ENCODE measurements at places on chromosomes 13 and 19.
A peak's percentile ranks its signal among the peaks of the same experiment; 100 is the strongest.

DNA sequence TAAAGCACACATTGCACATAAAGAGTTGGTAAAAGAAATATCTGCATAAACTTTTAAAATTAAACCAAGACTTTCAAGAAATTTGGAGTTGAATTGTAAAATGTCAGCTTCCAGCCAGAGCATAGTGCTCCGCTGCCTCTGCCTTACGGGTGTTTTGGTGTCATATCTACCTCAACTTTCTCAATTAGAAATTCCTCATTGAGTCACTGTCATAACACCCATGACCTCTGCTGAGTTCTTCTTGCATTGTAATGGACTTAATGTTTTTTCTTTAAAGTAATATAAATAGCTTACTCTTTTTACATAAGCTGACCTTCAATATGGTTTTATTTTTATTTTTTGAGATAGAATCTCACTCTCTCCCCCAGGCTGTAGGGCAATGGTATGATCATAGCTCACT is 551.0 kb upstream of the NBEA start:
- H3K4me1 ChIP-seq: no peaks in the 10 kb centered on the region
- no peaks in the 10 kb centered on the region for H3K27me3 ChIP-seq
- H3K36me3 ChIP-seq: no peaks in the 10 kb centered on the region
- H3K27ac ChIP-seq: no peak overlapping the region

- H3K27ac ChIP-seq: peak overlapping the region; percentile 52
- peaks cover 20% of the 10 kb centered on the region for H3K4me1 ChIP-seq
- DNase-seq: no peak
- no peaks in the 10 kb centered on the region for H3K27me3 ChIP-seq
Observed at GRCh38 chr13:33280279-33280905, 5.2 kb downstream of the STARD13 start.

DNA sequence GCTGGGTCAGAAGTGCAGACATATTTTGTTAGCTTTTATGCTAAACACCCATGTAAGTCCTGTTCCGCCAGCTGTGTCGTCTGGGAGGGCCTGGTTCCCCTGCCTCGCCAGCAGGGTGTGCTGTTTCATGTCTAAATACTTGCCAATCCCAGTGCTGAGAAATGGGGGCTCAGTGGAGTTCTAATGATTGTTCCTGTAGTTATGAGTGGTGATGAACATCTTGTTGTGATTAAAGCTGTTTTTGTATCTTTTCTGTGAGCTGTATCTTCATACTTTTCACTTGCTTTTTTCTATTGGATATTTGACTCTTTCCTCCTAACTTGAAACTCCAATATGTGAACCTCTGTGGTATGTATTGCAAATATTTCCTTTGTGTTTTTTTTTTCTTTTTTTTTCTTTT is 32.7 kb downstream of the KDM4B start:
- H3K27me3 ChIP-seq: no peaks in the 10 kb centered on the region
- no peaks in the 10 kb centered on the region for H3K4me1 ChIP-seq
- no peak for DNase-seq
- no peak overlapping the region for H3K4me3 ChIP-seq
- no peaks in the 10 kb centered on the region for H3K36me3 ChIP-seq

DNA sequence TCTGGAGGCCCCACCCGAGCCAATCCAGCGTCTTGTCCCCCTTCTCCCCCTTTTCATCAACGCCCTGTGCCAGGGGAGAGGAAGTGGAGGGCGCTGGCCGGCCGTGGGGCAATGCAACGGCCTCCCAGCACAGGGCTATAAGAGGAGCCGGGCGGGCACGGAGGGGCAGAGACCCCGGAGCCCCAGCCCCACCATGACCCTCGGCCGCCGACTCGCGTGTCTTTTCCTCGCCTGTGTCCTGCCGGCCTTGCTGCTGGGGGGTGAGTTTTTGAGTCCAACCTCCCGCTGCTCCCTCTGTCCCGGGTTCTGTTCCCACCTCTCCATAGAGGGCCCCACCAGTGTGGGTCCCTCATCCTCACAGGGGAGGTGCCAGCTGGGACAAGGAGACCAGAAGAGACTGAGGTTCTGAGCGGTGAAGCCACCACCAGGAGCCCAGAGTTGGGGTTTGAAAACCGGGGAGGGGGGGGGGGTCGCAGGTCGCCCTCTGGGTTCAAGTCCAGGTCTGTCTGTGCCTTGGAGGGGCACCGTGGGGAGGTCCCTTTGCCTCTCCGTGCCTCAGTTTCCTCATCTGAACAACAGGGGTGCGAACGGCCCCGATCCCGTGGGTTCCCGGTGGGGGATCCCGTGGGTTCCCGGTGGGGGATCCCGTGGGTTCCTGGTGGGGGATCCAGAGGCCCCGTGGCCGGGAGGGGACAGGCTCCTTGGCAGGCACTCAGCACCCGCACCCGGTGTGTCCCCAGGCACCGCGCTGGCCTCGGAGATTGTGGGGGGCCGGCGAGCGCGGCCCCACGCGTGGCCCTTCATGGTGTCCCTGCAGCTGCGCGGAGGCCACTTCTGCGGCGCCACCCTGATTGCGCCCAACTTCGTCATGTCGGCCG is at the start of gene ELANE:
Gene ELANE, plus strand, starts transcription at position 168 of the 878 bp plus-strand sequence. Its CDS starts 26 bp downstream, at position 194.
- no peaks in the 10 kb centered on the region for H3K27me3 ChIP-seq
- H3K36me3 ChIP-seq: no peaks in the 10 kb centered on the region
- no peak for DNase-seq
- no peak within 1 kb of the TSS for H3K27ac ChIP-seq

GRCh38 chr19:28612275-28612769 is 600.6 kb downstream of the UQCRFS1 start:
- no peaks in the 10 kb centered on the region for H3K36me3 ChIP-seq
- H3K27ac ChIP-seq: no peak overlapping the region
- DNase-seq: no peak
- H3K27me3 ChIP-seq: no peaks in the 10 kb centered on the region
- no peak overlapping the region for H3K4me3 ChIP-seq

GRCh38 chr13:37788346-37788745 is 81.2 kb downstream of the TRPC4 start:
- no peaks in the 10 kb centered on the region for H3K36me3 ChIP-seq
- no peak for DNase-seq
- no peaks in the 10 kb centered on the region for H3K27me3 ChIP-seq
- H3K4me3 ChIP-seq: no peak overlapping the region
- H3K27ac ChIP-seq: no peak overlapping the region

GRCh38 chr19:5719274-5719960 is 529 bp downstream of the LONP1 start:
- peak overlapping the region; percentile 98 for H3K4me3 ChIP-seq
- peak overlapping the region; percentile 90 for H3K27ac ChIP-seq
- no peaks in the 10 kb centered on the region for H3K4me1 ChIP-seq
- DNase-seq: peak; percentile 51
- no peaks in the 10 kb centered on the region for H3K36me3 ChIP-seq

GRCh38 chr13:76225815-76226489 is 589.8 kb downstream of the LMO7 start:
- H3K27ac ChIP-seq: no peak overlapping the region
- no peak overlapping the region for H3K4me3 ChIP-seq
- DNase-seq: no peak
- H3K27me3 ChIP-seq: no peaks in the 10 kb centered on the region

GRCh38 chr19:13056052-13056660 is 46.5 kb downstream of the LYL1 start:
- H3K27ac ChIP-seq: peak overlapping the region; percentile 86
- no peaks in the 10 kb centered on the region for H3K27me3 ChIP-seq
- no peak overlapping the region for H3K4me3 ChIP-seq
- H3K4me1 ChIP-seq: peaks cover 38% of the 10 kb centered on the region

DNA sequence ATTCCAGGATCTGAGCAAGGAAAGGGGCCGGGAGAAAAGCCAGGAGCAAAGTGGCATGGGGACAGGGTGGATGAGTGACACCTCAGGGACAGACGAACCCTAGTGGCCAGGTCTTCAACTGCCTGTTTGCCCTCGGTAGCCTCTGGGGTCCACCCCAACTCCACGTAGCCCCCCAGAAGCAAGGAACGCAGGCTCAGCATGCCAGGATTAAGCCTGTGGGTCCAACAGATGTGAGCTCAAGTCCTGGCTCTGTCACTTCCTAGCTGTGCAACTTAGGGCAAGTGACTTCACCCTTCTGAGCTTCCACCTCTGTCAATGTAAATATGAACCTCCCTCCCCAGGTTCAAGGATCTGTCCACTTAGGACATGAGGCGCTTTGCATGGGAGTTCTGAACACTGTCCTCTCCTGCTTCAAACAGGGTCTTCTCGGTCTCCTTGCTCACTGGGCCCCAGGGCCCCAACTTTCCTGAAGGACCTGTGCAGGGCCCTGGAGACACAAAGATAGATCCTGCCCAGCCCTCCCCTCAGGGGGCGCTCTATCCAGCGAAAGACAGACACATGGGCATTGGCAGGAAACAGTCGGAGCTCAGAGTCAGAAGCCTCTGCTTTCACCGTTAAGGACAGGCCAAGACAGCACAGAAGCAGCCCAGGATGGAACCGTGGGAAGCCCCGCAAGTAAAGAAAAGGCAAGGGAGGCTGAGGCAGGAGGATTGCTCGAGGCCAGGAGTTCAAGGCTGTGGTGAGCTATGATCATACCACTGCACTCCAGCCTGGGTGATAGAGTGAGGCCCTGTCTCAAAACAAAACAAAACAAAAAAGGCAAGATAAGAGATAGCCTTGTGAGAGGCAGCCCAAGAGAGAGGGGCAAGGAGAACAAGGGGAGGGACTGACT is 13.2 kb downstream of the SYDE1 start:
- no peak for DNase-seq
- H3K27me3 ChIP-seq: no peaks in the 10 kb centered on the region
- H3K27ac ChIP-seq: no peak overlapping the region
- H3K4me3 ChIP-seq: no peak overlapping the region
- peaks cover 10% of the 10 kb centered on the region for H3K4me1 ChIP-seq

DNA sequence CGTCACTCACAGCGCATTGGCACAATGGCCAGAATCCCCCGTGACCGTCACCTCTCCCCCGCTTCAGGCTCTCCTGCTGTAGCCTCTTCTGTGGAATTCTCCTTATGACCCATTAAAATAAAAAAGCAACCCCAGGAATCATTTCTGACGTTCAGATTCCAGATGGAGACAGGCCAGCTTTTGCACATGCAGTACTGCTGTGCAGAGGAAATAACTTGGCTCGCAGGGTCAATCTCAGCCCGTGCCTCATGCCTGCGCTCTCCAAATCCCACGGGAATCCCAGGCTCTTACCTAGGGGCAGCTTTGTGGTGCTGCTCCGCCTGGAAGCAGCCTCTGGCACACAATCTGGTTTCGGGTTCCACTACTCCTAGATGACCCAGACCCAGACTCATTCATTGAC is 32.7 kb upstream of the SOX1 start:
- no peaks in the 10 kb centered on the region for H3K36me3 ChIP-seq
- H3K27ac ChIP-seq: no peak overlapping the region
- H3K4me1 ChIP-seq: no peaks in the 10 kb centered on the region

DNA sequence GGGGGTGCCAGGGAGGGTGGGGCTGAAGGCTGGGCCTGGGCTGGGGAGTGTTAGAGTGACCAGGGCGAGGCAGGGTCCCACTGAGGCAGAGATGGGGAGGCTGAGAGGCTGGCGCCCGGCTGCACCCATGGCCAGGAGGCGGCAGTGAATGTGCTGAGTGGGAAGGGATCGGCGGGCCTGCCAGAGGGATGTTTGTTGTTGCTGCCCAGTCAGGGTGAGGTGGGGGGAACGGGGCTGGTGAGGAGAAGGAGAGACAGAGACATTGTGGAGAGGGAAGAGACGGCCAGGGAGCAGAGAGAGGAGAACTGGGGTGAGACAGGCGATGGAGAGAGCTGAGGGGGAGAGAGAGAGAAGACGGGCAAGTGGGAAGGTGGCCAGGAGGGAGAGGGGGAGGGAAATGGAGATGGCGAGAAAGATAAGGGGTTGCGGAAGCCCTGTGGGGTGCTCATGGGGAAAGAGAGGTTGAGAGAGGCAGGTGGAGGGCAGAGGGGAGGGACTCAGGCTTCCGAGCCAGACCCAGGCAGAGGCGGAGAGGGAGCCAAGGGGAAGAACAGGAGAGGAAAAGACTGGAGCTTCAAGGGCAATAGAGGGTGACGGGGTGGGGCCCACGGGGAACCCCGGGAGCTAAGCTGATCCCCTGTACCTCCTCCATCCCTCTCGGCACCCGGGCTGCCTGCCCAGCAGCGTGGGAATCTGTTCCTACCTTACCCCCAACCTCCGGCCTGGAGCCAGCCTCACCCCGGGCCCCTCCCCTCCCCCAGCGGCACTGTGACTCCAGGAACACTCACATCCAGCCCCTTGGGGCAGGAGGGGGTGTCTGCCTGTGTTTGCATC is 690 bp upstream of the B3GNT8 start:
- peaks cover 29% of the 10 kb centered on the region for H3K36me3 ChIP-seq
- DNase-seq: peak; percentile 78
- peak overlapping the region; percentile 64 for H3K27ac ChIP-seq
- no peaks in the 10 kb centered on the region for H3K4me1 ChIP-seq
- no peak overlapping the region for H3K4me3 ChIP-seq
- H3K27me3 ChIP-seq: no peaks in the 10 kb centered on the region

- no peaks in the 10 kb centered on the region for H3K36me3 ChIP-seq
- H3K27ac ChIP-seq: no peak overlapping the region
- H3K4me1 ChIP-seq: no peaks in the 10 kb centered on the region
- no peak overlapping the region for H3K4me3 ChIP-seq
- H3K27me3 ChIP-seq: no peaks in the 10 kb centered on the region
Observed at GRCh38 chr19:51318687-51319648, 7.5 kb downstream of the IGLON5 start.

DNA sequence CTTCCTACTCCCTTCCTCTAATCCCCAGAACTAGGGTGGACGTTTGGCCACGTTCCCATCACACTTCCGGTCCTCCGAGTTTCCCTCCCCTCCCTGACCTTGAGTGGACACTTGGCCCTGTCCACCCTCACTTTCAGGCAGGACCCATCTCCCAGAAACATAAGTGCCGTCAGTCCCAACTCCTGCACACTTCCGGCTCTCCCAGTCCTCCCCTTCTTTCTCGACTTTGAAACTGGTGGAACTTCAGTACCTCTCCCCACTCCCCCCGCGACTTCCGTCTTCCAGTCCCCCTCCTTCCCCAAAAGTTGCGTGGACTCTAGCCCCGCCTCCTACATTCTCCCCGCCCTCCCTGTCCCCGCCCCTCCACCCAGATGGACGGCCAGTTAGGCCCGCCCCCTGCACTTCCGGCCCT is 278 bp upstream of the ZNF274 start:
- H3K36me3 ChIP-seq: peaks cover 5% of the 10 kb centered on the region
- peak overlapping the region; percentile 16 for H3K4me3 ChIP-seq
- H3K27me3 ChIP-seq: no peaks in the 10 kb centered on the region
- peaks cover 3% of the 10 kb centered on the region for H3K4me1 ChIP-seq
- H3K27ac ChIP-seq: peak overlapping the region; percentile 99
- no peak for DNase-seq

DNA sequence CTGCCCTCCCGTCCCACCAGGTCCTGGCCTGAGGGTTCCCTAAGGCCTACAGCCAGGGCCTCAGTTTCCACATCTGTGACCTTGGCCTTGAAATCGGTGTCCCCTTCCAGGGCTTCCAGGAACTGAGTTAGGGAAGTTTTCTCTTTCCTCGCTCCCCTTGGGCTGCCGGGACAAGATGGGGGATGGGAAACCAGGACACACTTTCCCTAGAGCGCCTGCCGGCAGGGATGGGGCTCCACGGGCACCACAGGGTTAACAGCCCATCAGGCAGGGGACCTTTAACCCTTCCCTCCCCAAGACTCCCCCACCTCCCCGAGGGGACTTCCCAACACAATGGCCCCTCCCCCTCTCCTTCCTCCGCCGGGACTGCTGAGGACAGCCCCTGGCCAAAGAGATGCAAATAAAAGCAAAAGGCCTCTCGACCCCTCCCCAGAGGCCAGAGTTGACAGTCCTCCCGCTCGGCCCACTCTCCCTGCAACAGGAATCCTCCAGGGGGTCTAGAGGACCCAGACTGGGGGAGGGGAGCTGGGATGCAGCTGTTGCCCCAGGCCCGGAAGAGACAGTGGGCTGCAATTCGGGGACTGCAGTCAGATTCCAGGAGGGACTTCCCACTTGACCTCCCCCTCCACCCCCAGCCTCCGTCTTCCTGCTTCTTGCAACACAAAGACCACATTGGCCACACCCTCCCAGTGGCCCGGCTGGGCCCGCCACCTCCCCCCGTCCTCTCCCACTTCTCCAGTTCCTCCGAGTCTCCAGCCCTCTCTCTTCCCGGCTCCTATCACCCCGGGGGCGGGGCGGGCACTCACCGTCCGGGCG is 3.4 kb downstream of the BBC3 start:
- DNase-seq: peak; percentile 82
- no peak overlapping the region for H3K4me3 ChIP-seq
- H3K27ac ChIP-seq: peak overlapping the region; percentile 97
- no peaks in the 10 kb centered on the region for H3K36me3 ChIP-seq
